ENCODE measurements at places on chromosomes 16 and 17. TPM values are rescaled to one million over a fixed set of nuclear protein-coding genes. Genes with fewer than 3 reads are reported as not detected.

Gene STH
- not detected for total RNA-seq

Gene SCO1
- 27.7 TPM for total RNA-seq

Gene GGA2
- total RNA-seq: 35.8 TPM

Gene MT1G
- 0.60 TPM for total RNA-seq

Gene SPECC1
- 4.7 TPM for total RNA-seq

Gene DGKE
- total RNA-seq: 8.6 TPM

Gene CCL4L2
- not detected for total RNA-seq

Gene GPR179
- not detected for total RNA-seq

Gene MAP2K3
- 37.8 TPM for total RNA-seq

Gene PPP1R1B
- not detected for total RNA-seq

Gene PROCA1
- total RNA-seq: 0.94 TPM

Gene SPEM3
- not detected for total RNA-seq

Gene SPATA22
- not detected for total RNA-seq

Gene CLEC18B
- total RNA-seq: not detected

Gene KRTAP9-4
- total RNA-seq: not detected

Gene EVI2B
- 7.1 TPM for total RNA-seq

Gene TNFRSF13B
- total RNA-seq: not detected

Gene SLC25A39
- total RNA-seq: 102 TPM

Gene SLC13A5
- total RNA-seq: not detected

Gene PITPNM3
- 0.39 TPM for total RNA-seq

Gene KRT40
- total RNA-seq: not detected

Gene RNF222
- total RNA-seq: not detected

Gene SOCS7
- total RNA-seq: 2.9 TPM

Gene ESRP2
- total RNA-seq: 0.54 TPM

All from mammary microvascular endothelial cell (primary cell).